ENCODE measurements at places on chromosomes 2 and 18.

DNA sequence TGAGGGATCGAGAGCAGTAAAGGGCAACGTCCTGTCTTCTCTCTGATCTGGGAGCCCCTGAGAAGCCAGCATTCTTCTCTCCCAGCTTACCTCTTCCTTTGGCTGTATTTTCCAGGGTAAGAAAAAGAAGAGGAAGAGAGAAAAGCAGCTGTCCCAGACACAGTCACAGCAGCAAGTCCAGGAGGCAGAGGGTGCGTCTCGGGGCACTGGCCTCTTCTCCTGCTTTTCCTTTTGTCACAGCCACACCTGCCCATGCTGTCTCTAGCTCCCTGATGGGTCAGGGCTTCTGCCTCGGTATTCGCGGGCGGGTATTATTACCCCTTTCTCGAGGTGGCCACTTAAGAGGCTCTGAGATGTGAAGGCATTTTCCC, 20.3 kb downstream of the TGOLN2 start:
- no peak for DNase-seq

- DNase-seq, result peak; percentile 32
Observed at GRCh38 chr2:237858294-237859081, 935 bp upstream of the RAMP1 start.

GRCh38 chr18:48990481-48991318, 39.9 kb upstream of the SMAD7 start:
- DNase-seq, result no peak

GRCh38 chr2:198991431-198991830, 466.3 kb downstream of the SATB2 start:
- DNase-seq, result no peak

- DNase-seq, result no peak
Observed at GRCh38 chr18:42611134-42611533, 504.4 kb downstream of the RIT2 start.

DNA sequence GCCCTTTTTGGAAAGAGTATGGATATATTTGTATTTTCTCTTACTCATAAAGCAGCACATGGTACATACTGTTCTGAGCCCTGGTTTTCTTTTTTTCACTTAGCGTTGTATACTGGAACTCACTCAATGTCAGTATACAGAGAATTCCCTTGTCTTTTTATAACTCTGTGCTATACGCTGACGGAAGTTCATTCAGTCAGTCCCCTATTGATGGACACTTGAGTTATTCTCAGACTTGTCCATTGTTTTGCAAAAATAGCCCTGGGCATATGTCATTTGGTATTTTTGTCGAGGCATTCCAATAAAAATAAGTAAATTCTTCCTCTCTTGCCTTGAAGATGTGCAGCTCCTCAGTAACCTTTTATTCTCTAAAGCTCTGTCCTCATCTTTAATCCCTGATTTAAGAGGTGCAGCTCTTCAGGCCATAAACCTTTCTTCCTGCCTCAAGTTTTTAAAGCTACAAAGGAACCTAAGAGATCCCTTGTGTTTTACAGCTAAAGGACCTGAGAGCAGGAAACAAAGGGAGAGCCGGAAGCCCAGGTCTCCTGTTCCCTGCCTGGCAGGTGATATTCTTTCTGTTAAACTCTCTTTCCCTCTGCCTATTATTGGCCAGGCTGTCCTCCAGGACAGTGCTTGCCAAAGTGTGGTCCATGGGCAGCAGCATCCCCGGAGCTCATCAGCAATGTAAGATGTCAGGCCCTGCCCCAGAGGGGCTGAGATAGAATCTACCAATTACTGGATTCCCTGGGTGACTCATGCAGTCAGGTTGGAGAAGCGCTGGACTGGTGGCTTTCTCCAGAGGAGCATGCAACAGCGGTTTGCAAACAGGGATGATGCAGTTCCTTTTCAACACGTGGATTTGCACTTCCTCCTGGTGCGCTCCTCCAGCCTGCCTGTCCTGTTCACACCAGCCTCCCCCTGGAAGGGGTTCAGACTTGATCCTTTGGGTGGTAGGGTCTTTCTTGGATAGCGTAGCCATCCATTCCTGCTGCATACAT, 158.0 kb downstream of the NEDD4L start:
- DNase-seq, result no peak

DNA sequence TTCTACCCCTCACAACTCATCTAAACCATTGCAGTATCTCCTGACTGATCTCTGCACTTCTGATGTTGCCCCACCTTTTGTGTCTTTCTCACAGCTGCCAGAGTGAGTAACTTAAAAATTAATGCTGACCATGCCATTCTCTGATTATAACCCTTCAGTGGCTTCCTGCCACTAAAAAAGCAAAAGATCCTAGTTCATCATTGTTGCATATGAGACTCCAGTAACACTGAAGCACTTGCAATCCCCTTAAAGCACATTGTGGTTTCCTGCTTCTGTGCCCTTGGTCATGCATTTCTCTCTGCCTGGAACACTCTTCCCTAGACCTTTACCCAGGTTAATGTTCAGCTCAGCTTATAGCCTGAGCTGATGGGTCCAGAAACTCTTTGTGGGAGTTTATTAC, 95.1 kb upstream of the WDSUB1 start:
- no peak for DNase-seq

GRCh38 chr2:24543252-24543651, 52.2 kb downstream of the NCOA1 start:
- peak; percentile 44 for DNase-seq

- DNase-seq, result no peak
Observed at GRCh38 chr2:176999301-176999700, 213.3 kb upstream of the HNRNPA3 start.

DNA sequence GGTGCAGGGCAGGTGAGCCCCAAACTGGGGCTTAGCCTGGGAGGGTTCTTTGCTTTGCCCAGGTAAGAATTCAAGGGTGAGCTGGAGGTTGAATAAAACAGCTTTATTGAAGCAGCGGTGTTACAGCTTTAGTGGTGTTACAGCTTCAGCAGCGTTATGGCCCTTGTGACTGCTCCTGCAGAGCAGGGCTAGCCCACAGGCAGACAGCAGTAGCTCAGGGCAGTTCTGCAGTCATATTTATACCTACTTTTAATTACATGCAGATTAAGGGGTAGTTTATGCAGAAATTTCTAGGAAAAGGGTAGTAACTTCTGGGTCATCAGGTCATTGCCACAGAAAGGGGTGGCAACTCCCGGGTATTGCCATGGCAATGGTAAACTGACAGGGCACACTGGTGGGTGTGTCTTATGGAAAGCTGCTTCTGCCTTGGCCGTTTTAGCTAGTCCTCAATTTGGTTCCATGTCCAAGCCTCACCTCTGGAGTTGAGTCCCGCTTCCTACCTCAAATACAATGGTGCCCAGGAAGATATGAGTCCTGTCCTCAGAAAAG, 78.2 kb downstream of the THNSL2 start:
- no peak for DNase-seq

GRCh38 chr2:201130524-201131186, 14.7 kb downstream of the CFLAR start:
- DNase-seq, result peak; percentile 80

GRCh38 chr18:39786477-39786876, 2168.6 kb upstream of the PIK3C3 start:
- no peak for DNase-seq

- DNase-seq, result no peak
Observed at GRCh38 chr2:232871835-232872736, 2.0 kb downstream of the SNORC start.

GRCh38 chr2:36801088-36801487, 104.6 kb downstream of the VIT start:
- DNase-seq, result no peak

DNA sequence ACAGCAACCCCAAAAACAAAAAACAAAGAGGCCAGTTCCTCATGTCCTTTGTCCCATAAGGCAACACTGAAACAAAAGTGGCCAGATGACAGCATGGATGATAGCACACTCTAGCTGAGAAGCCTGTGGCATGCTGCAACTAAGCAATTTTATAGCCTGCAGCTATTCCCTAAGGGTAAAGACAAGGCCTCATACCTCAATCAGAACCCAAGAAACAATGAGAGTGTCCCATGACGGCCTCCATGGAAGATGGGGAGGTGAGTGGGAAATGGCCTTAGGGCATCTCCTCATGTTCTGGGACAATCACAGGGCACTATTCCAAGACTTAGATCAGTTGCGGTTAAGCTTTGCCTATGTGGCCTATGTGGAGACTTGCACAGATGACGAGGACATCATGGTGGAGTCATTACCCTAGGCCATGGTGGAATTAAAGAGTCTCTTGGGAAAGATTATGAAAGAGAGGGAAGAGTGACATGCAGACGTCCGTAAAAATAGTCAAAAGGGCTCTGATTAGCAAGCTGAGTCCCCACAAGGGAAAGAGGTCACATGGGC, 103.1 kb downstream of the INO80D start:
- no peak for DNase-seq

GRCh38 chr18:53305461-53305860, 919.0 kb downstream of the MBD2 start:
- no peak for DNase-seq

DNA sequence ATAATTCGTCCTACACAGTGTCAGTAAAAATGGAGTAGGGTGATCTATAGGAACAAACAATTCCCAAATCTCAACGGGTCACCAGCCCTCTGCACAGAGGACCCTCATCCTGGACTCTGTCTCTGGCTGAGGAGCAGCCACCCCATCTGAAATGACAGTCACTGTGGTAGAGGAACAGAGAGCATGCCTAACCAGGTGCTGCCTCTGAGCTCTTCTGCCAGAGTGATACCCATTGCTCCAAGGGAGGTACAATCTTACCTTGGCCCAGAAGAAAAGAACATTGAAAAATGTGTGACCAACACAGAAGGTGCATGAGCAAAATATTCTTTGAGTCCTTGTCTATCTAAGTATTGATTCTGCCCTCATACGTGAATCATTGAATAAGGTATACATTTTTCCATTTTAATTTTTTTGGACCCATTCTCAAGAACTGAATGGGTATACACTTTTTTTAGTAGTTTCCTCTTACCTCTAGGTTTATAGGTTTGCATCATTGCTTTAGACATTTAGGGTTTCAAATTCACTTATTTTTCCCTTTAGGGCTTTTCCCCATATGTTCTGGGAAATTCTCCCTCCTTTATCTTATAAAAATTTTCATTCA, 8.7 kb downstream of the SP140 start:
- DNase-seq, result no peak

- DNase-seq, result no peak
Observed at GRCh38 chr2:102025016-102025501, 33.3 kb downstream of the IL1R2 start.

DNA sequence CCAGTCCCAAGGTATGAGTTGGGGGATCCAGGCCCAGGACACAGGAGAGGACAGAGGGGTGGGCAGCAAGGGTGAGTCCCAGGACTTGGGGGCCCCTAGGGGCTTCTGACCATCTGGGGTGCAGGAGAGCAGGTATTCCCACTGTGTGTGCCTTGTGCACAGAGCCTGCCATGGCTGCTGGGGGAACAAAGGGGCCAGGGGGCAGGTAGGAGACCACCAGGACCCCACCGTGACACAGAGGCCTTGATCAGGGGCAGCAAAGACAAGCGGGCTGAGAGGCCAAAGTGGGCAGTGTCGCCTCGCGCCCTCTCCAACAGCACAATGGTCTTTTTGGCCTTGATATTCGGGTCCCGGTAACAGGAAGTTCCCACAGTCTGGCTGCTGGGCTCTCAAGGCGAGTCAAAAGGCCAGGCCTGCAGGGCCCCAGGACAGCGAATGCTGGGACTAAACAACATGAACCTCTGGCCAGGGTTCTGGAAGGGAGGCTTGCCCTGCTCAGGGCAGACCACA, 12.3 kb upstream of the GPR17 start:
- no peak for DNase-seq

DNA sequence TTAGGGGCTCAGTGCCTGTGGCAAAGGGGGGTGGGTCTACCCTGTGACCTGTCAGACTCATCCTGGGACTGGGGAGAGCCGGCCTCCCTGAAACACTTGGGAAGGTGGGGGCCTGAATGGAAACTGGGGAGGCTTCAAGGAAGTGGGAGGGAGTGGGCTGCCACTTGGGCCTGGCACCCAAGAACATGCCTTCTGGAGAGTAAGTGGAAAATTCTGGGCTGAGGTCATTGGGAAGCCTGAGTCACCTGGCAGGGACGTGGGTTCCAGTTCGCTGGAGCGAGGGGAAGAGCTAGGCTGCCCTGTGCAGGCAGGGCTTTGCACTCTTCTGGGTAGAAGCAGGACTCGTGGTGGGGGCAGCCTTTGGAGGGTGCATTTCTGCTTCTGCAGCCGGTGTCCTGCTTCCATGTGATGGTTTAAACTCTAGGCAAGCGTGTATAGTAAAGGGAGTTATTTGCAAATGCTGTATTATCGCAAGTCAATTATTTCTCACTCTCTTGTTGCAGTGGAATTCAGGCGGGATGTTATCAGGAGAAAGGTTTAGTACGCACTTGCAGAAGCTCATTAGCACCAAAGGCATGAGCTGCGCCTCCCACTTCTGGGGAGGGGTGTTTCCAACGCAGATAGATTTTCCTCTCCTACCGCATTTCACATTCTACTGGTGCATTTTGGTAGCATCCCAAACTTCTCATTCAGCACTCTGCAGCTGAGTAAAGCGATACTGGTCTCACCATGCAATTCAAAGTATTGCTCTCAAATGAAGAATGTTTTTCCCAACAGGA, 3.8 kb downstream of the LRRFIP1 start:
- no peak for DNase-seq

GRCh38 chr18:57427429-57428201, 7.6 kb upstream of the ONECUT2 start:
- no peak for DNase-seq

GRCh38 chr2:175431101-175431946, 249.8 kb upstream of the ATP5MC3 start:
- DNase-seq, result no peak

DNA sequence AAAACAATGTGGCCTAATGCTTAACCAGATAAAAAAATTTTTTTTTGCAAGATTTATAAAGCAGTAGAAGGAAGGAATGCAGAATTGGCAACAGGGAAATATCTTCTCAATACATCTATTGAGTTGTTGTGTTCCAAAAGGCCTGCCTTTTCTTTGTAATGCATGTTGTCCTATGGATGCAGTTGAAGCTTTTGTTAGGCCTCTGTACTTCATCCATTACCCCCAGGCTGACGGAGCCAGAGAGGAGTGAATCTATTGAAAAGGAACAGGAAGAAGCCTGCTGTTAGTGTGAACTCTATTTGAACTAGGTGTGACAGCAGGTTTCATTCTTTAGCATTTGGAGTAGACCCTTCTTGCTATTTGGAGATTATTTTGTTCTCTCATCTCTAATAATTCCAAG, 56.5 kb downstream of the MTX2 start:
- DNase-seq, result no peak

DNA sequence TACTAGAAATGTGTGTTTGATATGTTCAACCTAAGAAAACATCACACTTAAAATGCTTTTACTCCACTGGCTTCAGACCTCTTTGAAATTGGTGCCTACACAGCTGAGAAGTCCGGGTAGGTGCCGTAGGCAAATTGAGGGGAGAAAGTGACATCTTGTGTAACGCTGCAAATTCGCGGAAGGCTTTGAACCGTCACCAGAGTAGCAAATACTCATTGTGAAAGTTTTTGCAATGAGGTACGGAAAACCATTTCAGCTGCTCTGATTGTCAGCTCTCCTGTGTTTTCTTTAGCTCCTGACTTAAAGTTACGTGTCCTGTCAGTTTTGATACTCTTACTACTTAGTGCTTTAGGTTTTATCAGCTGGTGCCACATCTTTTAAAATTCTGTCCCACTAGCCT, 224.5 kb downstream of the FAM210A start:
- DNase-seq, result no peak

Data from hematopoietic multipotent progenitor cell treated with erythropoietin and hydrocortisone succinate and interleukin-3 and kit ligand, for 17 days (in vitro differentiated cells).